ENCODE measurements at places on chromosomes 16 and 17.
A peak's percentile ranks its signal among the peaks of the same experiment; 100 is the strongest.

DNA sequence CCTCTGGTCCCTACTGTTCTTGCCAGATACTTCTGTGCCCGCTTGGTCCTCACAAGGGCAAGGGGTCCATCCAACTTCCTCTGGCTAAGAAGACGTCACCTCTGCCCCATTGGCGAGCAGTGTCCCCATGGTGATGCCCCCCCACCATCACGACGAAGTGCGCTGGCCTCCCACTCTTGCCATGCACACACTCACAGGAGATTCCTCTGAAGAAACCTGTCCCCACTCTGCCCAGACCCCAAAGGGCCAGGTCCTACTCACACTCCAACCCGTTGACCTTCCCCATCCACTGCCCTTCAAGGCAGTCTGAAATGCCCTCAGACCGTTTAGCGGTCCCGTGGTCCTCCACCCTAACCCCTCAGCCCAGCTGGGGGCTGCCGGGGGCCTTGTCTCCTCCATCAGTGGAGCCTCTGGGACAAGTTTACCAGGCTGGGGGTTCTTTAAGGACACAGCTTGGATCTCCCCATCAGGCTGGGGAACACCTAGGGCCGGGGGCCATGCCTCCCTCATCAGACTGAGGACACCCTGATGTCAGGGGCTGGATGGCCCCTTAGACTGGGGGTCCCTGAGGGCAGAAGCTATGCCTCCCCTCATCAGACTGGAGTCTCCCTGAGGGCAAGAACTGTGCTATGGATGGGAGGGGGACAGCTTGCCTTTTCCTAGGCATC, 6.5 kb downstream of the NXPH3 start:
- DNase-seq = no peak

- DNase-seq = no peak
Measured at GRCh38 chr17:13508896-13509295, 92.8 kb downstream of the HS3ST3A1 start.

DNA sequence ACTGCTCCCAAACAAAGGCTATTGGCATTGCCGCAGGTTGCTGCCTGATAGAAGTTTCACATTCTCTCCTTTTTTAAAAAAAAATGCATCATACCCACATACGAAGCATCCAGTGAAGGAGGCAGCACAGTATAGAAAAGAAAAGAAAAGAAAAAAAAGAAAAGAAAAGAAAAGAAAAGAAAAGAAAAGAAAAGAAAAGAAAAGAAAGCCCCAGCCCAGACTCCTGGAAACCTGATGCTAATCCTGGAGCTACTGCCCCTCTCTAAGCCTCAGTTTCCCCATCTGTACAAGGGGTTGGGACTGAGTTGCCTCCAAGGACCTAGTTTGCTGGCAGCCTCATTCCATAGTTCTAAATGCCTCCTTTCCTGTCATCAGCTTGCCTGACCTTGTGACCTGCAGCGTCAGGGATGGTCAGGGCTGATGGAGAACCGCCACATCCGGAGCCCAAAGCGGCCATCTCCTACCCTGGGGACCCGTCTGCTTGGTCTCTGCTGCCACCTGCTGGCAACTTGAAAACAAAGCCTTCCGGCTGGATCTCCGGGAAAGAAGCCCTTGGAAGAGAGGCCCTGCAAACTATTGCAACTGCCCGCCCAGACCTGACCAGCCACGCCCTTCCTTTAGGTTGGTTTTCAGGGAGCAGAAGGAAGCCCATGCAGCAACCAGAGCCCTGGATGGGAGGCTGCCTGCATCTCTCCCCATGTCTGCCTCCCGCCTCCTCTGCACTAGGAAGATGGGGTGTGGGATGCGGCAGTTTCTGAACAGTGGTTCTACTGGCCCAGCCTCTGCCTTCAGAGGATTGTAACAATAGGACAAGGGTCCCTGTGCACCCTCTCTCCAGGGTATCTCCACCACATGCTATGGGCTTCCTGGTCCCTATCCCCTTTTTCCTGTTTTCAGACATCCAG, 13.0 kb downstream of the AIPL1 start:
- peak; percentile 30 for DNase-seq

- no peak for DNase-seq
Measured at GRCh38 chr16:22813948-22814710, at the start of gene HS3ST2. Gene HS3ST2, plus strand, starts transcription at chr16:22814162. Its CDS starts 449 bp downstream, at chr16:22814611.

GRCh38 chr17:73231395-73231794, 30.3 kb downstream of the CPSF4L start:
- DNase-seq = no peak

DNA sequence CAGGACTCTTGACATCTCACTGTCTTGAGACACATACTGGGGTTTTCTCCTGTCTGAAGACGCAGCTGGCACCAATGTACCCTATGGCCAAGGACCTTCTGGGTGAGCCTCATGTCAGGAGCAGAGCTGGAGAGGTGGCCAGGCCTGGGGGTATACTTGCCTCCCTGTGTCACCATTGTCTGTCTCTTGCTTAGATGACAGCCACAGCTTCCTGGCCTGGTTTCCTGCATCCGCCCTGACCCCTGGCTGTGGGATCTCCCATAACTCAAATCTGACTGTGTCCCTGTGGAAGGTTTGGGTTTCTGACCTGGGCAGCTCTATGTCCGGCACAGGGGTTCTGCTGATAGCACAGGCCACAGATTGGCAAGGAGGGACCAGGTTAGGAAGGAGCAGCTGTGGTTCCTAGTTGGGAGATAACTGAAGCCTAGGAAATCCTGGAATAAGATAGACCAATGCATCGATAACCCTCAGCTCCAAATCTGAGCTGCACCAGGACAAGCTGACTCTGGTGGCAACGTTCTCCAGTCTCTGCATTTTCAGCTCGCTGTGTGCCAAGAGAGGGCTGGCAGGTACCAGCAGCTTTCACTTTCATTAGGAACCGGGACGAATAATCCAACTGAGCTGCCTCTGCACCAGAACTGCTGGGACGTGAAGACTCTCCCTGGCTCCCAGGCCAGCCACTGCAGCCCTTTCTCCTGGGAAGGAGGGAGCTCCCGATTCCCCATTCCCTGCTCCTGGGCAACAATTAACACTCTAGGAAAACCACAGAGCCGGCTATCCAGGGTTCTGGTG, 5.0 kb downstream of the DEXI start:
- DNase-seq = no peak

DNA sequence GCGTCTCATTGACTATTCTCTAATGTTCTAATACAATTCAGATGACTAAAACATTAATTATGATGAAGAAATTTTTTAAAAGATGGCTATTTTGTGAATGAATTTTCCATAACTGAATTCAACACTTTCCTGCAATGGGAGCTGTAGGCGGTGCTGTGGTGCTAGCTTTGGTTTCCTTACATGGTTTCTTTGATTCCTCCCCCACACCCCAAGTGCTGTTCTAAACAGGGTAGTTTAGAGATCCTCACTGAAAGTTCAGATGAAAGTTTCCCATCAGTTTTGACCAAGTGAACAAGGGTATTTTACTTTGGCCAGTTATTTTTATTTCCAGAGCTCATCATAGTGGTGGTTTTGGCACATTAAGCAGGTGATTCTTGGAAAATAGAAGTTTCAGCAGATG, 26.0 kb upstream of the MRC2 start:
- DNase-seq = no peak

DNA sequence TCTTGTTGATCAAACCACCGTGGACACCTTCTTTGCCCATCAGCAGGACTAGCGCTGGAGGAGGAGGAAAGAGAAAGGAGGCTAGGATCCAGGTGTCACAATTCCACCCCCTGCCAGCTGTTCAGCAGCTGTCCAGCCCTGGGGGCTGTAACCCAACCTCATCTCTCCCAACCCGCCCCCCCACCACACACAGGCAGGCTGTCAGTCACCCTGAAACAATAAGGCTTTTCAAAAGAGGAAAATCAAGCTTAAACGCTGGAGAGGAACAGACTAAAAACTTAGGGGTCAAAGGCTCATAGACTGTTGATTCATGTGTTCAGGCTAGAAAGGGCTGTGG, 2.4 kb downstream of the PFN1 start:
- DNase-seq = no peak

DNA sequence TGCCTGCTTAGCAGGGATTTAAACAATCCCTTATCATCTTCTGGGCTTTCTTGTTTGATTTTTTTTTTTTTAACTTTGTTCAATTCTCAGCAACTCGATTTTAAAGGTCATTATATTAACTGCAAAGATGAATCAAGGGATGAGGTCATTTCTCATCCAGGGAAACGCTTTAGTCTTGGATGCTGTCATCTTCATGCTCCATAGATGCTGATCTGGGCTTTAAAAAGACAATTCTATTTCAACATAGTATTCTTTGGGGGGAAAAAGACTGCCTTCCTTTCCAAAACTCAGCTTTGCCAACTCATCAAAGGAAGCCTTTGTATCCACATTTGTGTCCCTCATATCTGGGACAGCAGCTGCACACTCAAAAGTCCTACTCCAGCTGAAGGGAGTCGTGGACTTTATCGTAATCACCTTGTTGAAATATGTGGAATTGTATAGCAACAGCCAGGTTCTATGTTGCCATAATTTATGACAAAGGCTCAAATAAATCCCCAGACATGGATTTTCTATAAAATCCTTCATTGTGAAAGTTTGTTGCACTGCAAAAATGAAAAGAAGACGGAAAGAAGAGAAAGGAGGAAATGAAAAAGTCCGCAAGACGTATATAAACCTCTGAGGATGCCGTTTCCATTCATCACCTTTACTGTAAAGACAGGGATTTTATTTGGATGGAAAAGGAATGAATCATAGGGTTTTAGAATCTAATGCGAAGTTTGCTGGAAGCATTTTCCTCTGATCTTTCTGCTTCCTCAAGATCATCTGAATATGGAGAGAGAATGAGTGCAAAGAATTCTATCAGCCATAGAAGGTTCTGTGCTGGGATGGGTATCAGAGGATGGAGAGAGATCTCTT, 48.6 kb upstream of the XYLT1 start:
- DNase-seq = no peak

GRCh38 chr17:20073055-20073979, 64.2 kb downstream of the SPECC1 start:
- DNase-seq = peak; percentile 26

DNA sequence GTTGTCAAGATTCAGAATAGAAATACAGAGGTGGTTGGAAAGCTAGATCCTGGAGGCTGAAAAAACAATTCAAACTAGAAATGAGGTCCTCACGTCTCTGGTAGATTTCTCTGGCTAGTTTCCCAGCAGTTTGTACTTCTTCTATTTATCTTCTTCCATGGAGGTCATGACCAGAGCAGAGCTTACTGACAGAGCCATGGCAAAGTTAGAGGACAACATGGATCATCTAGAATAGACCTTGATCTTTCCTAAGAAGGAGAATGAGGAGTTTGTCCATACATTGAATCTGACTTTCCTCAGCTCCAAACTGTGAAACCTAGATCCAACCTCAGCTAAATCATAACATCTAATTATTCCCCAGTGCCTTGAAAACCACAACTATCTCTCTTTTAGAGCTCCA, 900.8 kb upstream of the GOT2 start:
- DNase-seq = no peak

DNA sequence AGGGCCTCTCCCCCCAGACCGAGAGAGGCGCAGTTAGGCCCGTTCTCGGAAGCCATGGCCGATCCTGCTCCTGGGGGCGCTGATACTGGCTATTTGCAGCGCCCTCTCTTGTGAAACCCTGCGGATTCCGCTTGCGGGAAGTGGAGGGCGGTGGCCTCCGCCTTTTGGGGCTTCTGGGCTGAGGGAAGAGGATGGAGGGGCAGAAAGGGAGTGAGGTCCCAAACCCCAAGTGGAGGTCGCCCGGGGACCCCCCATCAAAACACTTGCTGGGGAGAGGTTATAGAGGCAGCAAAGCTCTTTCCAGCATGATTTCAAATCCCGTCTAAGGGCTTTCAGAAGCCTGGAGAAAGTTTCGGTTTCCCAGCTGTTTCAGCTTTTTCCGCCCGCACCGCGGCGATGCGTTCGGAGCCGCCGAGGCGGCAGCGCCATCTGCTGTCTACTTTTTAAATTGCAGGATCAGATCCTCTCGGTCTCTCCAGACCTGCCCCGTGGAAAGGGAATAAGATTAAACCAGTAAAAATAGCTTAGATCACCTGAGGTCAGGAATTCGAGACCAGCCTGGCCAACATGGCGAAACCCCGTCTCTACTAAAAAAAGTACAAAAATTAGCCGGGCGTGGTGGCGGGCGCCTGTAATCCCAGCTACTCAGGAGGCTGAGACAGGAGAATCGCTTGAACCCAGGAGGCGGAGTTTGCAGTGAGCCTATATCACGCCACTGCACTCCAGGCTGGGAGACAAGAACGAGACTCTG, 15.8 kb downstream of the SNX20 start:
- peak; percentile 80 for DNase-seq

- DNase-seq = no peak
Measured at GRCh38 chr17:72486806-72487205, 366.0 kb downstream of the SOX9 start.

DNA sequence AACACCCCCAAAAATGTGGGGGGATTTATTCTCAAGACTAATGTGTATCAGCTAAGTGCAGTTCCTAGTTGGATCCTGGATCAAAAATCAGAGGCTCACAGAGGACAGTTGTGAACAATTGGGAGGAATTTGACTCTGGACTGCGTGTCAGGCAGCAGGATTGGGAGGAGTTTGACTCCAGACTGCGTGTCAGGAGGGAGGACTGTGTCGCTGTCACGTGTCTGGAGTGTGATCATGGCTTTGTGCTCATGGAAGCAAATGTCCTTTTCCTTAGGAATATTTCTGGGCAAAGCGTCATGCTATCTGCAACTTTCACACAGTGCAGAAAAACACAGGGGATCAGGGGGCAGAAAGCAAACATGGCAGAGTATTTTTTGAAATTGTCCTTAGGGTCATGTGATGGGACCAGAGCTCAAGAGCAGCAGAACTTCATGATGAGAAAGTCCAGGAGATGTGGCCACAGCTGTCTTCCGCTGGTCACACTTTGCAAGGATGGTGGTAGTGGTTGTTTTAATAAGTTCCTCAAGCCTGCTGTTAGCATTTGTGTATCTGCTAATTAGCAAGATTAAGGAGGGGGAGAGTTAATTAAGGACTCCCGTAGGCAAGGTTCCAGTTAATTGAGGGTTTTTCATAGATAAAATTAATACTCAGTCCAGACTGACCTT, 122.0 kb upstream of the CHMP6 start:
- no peak for DNase-seq

GRCh38 chr16:24288516-24288915, 32.4 kb downstream of the CACNG3 start:
- DNase-seq = no peak

GRCh38 chr16:572865-573650, 3.3 kb downstream of the PIGQ start:
- DNase-seq = no peak

- no peak for DNase-seq
Measured at GRCh38 chr17:70336411-70336810, 167.1 kb downstream of the KCNJ2 start.

DNA sequence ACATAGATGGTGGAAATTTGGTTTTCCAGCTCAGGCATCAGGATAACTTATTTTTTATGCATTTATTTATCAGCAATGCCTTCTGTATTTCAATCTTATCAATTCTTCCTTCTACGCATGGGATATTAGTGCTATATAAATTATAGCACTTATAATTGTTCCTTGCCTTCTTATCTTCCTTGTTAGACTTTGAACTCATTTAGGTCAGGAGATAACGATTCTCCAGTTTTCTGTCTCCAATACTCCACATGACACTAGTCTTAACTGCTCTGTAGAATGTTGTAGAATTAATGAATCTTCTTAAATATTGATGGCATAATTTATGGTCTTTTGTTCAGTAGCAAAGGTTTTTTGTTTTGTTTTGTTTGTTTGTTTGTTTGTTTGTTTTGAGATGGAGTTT, 10.7 kb upstream of the BCO1 start:
- no peak for DNase-seq

All from stimulated activated CD8-positive, alpha-beta memory T cell treated with anti-CD3 and anti-CD28 coated beads, Interleukin-4, amount 100 ng/mL, for 1 hour (primary cell).